ENCODE measurements at places on chromosomes 5 and 9.
A peak's percentile ranks its signal among the peaks of the same experiment; 100 is the strongest.

GRCh38 chr9:6467006-6467625, 54.1 kb downstream of the UHRF2 start:
- DNase-seq: no peak

DNA sequence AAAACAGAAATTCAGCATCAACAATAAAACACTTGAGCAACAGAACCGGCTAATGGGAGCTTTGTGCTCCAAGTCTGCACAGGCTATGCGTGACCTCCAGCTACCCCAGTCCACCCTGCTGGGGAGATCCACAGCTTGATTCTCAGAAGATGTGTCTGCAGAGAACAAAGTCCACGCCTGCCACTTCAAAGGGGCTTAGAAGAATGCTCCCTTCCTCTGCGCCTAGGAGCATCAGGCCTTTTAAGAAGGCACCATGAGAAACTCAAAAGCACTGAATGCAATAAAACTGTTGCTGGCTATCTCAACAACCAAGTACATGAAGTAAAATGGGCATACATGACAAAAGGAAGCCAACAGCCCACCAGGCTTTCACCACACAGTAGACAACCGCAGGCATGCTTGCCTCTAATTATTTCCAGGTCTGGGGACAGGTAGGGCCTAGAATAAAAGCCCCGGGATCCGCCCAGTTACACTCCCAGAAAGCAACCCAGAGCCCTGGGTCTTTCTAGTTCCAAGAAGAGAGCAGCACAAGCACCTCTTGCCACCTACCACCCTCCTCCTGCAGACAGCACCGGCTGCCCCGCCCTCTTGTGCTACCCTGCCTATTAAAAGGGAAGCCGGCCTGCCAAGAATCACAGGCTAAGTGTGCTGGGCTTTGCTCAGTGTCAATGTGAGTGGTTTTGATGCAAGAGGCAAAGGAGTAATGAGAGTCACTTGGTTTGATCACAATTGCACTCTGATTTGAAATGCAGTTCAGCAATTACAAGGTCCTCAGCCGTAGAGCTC, 123.2 kb downstream of the SPOCK1 start:
- DNase-seq: no peak

- no peak for DNase-seq
Measured at GRCh38 chr9:70053864-70054263, 10.2 kb downstream of the MAMDC2 start.

DNA sequence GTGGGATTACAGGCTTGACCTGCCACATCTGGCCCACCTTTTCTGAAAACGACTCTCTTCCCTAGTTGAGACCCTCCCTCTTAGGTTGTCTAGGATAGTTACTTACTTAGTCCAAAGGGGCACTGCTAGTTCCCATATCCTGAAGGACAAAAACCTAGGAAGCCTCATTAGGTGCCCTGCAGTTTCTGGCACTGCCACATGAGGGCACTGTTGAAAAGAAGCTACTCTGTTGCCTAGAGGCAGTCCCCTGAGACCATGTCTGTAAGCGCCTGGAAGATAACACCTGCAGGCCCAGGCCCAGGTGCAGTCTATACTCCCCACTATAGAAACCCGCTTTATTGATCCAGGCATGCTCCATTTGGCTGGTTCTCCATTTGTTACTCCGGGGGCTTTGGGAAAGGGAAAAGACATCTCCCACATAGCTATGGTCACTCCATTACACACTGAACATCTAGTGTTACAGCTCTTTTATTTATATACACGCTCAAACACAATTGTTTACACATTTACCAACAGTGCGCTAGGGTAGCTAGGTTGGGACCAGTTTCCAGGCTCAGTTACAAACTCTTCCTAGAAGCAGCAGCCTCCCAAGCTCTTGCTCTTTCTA, 73.4 kb upstream of the PPARGC1B start:
- DNase-seq: no peak

DNA sequence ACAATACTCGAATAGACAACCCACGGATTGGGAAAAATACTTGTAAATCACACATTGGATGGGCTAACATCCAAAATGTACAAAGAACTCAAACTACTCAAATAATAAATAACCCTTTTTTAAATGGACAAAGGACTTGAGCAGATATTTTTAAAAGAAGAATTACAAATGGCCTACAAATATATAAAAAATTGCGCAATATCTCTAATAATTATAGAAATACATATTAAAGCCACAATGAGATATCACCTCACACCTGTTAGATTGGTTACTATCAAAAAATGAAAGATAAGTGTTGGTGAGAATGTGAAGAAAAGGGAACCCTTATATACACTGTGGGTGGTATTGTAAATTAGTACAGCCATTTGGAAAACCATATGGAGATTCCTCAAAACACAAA, 40.8 kb upstream of the ADAMTS19 start:
- no peak for DNase-seq

DNA sequence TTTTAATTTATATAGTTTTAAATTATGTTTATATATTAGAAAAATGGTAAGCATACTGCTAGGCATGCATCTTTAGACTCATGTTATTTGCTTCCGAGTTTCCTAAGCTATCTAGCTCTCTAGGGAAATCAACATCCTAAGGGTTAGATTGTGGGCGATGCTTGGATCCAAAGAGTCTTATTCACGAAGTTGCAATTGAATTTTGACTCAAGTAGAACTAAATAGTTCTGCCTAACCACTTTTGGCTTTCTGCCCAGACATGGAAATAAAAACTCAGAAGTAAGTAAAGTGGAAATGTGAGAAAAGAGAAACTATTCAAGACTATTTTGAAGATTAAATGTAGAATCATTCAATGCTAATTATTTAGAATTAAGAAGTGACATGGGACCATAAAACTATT, 440.4 kb downstream of the CDH18 start:
- DNase-seq: peak; percentile 96

- no peak for DNase-seq
Measured at GRCh38 chr5:169791251-169791650, 154.2 kb downstream of the DOCK2 start.

DNA sequence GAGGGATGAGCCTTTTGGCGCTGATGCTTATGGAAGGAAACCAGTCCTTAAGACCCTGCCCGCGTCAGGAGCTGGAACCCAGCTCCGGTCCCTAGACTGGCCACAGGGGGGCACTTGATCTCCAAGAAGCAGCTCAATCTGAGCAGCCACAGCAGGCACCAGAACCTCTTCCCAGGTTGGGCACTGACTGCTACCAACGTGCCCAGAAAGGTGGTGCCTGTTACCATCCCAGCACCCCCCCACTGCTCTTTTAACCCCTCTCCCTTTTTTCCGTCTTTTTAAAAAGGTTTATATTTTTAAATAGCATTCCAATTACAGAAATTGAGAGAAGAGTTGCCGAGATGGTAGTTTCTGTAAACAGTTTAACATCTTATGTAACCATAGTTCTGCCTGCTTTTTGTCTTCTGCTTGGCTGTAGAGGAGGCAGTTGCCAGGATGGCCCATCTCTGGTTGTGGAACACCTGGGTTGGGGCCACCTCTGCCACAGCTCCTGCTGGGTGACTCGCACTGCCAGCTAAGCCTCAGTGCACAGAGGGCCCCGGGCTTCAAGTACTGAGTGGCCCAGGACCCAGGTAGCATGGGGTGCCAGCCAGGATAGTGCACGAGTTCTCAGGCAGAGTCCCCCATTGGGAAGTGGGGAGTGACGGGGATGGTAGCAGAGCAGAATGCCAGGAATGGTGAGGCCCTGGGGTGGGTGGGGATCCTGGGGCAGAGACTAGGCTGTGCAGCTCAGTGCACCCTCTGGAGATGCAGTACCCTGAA, 62.8 kb downstream of the PFDN1 start:
- DNase-seq: peak; percentile 72
